ENCODE measurements at places on chromosomes 16 and 17.

DNA sequence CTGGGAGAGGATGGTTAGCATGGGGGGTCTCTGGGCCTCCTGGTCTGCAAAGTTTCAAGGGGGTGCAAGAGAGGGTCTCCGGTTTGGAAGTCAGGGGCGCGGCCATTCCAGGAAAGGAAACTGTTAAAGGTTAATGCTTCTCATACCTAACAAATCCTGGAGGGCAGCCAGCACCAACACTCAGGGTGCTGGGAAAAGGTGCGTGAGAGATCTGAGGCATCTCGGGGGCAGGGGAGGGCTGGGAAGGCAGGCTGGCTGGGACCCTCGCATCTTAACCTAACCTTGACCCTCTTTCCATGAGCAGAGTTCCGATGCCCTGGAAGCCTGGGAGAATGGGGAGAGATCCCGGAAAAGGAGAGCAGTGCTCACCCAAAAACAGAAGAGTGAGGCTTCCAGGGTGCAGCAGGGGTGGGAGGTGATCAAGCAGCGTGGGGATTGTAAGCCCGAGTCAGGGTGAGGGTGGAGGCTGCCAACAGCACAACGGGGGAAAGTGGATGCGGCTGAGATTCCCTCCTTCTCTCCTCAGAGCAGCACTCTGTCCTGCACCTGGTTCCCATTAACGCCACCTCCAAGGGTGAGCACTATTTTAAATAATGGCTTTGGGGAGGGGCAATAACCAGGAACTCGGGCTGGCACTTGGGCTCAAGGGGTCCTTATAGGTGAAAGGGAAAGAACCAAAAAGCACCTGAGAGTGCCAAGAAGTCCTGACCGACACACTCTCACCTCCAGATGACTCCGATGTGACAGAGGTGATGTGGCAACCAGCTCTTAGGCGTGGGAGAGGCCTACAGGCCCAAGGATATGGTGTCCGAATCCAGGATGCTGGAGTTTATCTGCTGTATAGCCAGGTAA, 996 bp downstream of the TNFSF13 start:
- DNase-seq = no peak

DNA sequence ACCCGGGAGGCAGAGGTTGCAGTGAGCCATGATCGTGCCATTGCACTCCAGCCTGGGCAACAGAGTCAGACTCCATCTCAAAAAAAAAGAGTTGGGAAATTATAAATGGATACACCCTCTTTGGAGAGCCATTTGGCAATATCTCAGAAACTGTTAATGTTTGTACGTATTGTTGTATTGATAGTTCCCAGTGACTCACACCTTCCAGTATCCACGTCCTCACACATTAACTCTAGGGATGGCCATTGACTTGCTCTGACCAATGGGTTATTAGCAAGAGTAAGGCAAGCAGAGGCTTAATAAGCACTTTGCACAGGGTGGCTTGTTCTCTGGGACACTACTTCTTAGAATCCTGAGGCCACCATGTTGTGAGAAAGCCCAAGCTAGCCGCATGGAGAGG, 107.6 kb upstream of the LHX1 start:
- DNase-seq = no peak

DNA sequence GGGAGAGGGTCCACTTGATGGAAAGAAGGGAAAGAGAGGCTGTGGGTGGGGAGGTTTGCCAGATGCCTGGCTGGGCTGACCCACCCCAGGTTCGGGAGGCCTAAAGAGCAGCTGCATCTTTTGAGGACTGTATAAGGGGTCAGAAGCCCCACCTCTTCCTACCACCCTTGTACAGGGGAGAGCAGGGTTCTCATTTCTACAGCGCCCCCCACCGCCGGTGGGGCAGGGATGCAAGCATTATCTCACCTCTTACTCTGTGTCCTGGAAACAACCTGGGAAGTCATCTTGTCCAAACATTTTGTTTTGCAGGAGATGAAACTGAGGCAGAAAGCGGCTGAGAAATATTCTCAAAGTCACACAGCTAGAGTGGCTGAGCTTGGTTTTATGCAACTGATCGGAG, 22.5 kb upstream of the CCDC182 start:
- no peak for DNase-seq

DNA sequence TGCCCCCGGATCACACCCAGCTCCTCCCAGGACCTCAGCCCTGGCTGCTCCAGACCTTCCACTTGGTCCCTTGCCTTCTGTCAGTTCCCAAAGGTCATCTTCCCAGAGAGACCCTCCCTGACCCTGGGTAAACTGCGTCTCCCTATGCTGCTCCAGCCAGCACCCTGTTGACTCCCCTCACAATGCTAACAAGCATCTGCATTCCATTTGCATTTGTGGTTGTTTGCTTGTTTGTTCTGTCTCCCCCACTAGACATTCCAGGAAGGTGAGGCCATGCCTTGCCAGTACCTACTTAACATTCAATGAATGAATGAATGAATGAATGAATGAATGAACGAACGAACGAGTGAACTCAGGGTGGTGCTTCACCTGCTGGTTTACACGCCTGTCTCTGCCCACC, 171.2 kb downstream of the WSCD1 start:
- no peak for DNase-seq

DNA sequence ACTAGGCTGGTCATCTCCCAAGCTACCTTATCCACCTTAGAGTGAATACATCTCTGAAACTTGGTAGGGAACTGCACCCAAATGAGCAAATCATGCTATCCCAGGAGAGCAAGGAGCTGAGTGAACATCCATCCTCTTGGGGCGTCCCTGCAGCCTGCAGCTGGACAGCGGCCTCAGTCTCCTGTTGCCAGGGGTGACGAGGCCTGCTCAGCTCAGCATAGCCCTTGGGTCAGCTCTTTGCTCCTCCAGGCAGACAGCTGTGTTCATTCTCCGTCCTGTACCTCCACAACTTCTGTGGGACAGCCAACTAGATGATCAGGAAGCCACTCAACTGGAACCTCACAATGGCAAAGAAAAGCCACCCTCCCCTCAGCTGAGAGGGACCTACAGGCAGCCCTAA, 111.9 kb downstream of the SOCS1 start:
- DNase-seq = no peak

- DNase-seq = no peak
Measured at GRCh38 chr17:80892900-80893603, 98.6 kb upstream of the CHMP6 start.

DNA sequence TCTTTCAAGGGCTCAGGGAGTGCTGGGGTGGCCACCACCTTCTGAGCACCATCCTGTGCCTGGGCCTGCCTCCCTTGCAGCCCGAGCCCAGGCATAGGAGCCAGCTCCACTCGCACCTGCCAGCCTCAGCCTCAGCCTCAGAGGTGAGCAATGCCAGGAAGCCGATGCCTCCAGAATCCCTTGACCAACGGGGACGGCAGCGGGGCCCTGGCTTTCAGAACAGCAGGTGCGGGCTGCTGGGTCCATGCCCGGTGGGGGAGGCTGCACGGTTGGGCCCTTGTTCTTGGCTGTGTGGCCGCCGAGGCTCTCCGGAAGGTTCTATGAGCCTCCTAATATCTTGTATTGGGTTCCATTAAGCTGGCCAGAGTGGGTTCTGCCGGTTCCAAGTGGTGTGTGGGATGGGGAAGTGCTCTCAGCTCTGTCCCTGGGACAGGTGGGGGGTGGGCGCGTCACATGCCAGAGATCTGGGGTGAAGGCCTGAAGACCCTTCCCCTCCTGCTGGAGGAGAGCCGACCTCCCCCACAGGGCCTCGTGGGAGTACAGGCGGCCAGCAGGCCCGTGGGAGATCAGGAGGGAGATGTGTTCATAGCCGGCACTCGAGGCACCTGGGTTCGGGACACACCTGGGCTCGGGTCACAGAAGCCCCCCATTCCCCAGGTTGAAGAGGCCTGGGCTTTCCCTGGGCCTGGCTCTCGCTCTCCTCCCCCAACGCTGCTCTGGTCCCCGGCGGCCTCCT, 27.0 kb downstream of the NPTX1 start:
- no peak for DNase-seq

- no peak for DNase-seq
Measured at GRCh38 chr16:84165746-84166145, 20.6 kb downstream of the DNAAF1 start.

DNA sequence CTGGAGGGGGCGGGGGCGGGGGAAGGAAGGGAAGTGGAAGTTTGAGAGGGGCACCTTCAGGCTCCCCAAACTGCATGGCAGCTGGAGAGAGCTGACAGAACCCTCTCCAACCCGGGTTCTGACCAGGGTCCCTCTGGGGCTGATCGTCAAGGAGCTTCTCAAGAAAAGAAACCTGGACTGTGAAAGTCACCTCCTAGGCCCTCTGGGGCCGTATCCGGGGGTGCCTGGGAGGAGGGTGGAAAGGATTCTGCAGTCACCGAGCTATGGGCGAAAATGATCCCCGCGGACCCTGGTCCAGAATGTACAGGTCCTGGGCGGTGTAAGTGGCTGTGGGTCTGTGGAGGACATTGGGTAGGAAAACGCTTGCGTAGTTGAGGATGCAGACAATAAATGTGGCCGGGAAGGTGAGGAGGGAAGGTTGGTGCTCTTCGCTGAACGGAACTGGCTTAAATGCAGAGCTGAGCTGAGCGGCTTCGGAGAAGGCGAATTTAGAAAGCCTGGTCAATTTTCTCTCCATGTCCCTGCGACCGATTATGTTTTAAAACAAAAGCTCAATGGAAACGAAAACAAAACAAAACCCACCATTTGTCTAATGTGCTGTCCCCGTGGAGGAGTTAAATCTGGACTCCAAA, 3.6 kb upstream of the LHX1 start:
- no peak for DNase-seq

- DNase-seq = no peak
Measured at GRCh38 chr16:86771506-86772460, 193.4 kb downstream of the FOXL1 start.

GRCh38 chr17:13562271-13562800, 39.4 kb downstream of the HS3ST3A1 start:
- DNase-seq = no peak

- peak; percentile 75 for DNase-seq
Measured at GRCh38 chr17:50055426-50056216, at the start of gene ITGA3. Gene ITGA3 (plus strand): TSS chr17:50056110. CDS start chr17:50056440, 330 bp downstream.

DNA sequence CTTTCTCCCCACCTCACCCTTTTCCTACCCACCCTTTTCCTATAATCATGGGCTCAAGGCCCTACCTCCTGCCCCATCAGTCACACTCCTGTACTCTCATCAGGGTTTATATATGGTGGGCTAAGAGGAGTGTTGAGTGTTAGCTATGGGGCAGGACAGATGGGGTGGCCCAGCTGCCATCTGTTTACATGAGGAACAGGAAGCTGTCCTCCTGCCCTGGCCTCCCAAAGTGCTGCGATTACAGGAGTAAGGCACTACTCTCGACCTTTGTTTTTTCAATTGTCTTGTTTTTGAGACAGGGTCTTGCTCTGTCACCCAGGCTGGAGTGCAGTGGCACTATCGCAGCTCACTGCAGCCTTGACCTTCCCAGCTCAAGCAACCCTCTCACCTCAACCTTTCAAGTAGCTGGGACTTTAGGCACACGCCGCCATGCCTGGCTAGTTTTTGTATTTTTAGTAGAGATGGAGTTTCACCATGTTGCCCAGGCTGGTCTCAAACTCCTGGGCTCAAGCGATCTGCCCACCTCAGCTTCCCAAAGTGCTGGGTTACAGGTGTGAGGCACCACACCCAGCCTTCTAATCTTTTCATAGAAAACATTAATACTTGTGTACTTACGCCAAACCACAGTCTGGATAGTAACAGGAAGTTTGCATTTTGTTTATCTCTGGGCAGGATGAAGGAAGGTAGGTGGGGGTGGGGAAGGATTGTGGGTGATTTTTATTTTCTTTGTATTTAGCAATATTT, 1.6 kb downstream of the TRADD start:
- no peak for DNase-seq

GRCh38 chr16:49496656-49497055, 123.1 kb downstream of the C16orf78 start:
- DNase-seq = no peak

GRCh38 chr16:86836503-86837129, 258.3 kb downstream of the FOXL1 start:
- no peak for DNase-seq

GRCh38 chr16:52741351-52741750, 194.4 kb upstream of the TOX3 start:
- DNase-seq = no peak

DNA sequence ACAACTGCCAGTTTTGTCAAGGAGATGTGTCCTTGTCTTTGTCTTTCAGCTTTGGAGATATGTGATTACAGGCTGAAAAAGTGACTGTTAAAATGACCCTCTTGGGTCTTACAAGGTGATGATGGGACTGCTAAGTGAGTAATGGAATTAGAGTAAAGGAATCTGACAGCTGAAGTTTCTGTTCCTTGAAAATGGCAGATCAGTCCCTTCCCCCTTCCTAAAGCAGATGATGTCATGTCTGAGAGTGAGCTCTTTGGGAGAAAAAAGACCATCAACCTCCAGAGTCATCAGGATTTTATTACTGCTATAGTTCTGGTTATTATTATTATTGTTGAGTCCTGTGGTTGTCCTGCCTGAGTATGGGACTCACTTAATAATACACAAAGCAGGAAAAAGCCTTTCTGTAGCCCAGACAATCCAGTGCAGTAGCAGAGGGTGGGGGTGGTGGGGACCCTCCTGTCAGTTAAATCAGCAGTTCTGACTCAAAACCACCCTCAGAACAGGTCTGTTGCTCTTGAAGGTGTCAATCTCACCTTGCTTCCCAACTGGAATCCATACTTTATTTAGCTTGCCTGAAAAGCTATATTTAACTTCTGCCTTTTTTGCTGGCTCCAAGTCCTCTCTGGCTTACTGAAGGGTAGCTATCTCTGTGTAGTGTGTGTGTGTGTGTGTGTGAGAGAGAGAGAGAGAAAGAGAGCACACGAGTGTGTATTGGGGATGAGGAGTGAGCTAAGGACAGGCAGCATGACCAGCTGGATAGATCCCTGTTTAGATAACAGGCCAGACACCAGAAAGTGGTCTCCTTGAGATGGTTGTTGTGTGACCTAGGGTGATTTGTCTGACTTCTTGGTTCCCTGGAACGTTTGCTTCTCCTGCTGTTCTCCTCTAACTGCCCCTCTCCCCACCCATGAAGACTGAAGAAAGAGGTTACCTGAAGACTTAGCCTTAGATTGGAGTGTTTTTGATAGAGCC, 4.9 kb downstream of the HROB start:
- DNase-seq = no peak

DNA sequence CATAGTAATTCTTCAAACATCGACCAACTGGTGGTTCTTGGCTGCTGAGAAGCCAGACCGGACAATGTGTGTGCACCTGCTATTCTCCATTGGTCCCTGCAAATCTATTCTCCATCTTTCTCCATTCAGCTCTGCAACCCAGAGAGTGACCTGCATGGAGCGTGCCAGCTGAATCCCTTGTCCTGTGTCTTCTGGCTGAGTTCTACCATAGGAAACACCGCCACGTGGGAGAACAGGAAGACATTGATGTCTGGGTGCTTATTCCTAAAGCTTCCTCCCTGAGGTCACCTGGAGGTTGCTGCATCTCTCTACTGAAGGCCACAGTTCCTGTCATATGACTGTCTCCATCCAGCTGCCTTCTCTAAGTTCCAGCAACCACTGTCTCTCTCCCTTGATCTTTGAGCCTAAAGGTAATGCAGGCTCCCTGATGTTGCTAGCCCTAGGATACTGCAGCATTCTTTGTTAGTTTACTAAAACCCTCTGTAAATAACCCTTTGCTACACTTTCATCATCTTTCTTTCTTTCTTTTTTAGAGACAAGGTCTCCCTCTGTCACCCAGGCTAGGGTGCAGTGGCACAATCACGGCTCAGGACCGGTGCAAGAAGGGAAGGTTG, 10.6 kb upstream of the SMG1 start:
- DNase-seq = no peak
